ENCODE measurements at places on chromosomes 13 and 19.
A peak's percentile ranks its signal among the peaks of the same experiment; 100 is the strongest.

GRCh38 chr13:31166591-31166990 is 4.9 kb upstream of the HSPH1 start:
- DNase-seq = no peak

DNA sequence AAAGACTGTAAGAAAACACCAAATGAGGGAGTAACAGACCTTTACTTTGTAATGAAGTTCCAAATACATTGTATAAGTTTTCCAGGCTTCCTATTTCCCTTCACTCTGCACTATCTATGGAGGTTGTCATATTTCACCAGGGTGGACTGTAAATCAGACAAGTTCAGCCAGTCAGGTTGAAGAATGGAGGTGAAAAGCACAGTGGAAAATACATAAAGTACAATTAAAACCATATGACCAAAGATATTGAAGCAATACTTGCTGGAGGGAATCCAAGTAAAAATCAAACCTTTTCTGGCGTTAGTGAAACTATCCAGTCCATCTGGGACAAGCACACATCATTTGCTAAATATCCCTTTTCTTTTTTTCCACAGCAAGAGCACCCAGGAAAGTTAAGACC is 3.2 kb downstream of the LHFPL6 start:
- DNase-seq = peak; percentile 37

DNA sequence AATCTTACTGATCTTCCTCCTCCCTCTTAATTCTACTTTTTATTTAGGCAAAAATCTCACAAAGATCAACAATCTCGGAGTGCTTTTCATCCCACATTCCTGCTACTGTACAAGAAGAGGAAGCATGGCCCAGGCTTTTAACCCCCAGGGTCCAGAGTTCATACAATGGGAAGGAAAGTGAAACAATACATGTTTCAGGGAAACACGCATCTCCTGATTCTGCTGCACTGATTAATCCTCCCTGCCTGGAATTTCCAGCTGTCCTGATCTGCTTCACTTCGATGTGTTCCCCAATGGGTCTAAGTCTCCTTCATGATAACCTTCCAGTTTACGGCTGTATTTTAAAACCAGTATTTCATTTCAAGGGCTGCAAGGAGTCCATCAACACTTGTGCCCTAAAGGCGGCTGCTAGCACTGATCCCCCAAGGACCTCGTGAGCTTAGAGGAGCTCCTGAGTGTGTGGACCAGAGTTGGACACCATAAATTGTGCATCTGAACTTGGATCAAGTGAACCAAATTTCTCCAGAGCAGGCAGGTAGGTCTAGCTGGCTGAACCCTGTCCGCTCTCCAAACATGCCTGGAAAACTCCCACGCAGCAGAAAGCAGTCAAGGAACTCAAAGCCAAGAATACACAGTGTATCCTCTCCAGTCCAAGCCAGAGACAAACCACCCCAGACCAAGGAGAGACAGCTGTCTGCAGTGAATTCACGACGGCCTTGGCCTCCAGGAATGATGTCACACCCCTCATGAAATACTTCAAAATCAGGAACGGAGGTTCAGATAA is 44.3 kb downstream of the COL4A1 start:
- no peak for DNase-seq

- no peak for DNase-seq
Observed at GRCh38 chr13:97005625-97006262, 11.5 kb upstream of the OXGR1 start.

DNA sequence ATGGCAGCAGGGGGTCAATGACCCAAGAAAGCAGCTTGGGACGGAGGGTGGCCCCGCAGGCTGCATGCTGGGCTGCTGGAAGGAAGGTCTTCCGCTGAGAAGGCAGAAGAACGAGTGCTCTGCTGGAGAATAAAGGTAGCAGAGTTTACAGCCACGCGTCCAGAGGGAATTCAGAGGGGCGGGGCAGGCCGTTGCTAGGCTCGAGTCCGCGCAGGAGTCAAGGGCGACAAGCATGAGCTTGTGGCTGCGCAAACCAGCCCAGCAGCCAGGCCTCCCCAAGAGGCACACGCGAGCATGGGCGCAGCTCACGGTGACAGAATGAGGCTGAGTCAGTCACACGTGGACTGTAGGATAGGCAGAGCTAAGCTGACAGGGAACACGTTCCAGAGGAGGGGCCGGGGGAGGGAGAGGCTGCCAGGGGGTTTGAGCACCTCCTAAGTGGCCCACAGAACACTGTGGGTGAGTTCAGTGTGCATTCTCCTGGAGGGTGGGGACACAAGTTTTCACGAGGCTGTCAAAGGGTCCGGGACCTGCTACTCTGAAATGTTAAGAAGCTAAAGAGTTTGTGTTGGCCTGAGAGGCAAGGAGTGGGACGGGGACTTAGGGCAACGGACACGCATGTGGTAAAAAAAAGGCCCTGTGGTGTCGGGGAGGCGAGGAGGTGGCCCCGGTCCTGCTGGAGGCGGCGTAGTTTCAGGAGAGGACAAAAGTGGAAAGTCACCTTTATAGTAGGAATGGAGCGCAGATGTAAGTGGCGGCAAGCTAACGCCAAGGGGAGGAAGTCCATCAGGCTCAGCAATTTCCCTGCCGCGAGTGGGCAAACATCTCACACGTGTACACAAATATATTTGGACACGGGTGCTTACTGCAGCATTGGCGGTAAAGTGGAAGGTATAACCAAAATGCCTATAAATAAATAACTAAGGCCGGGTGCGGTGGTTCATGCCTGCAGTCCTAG is 17.7 kb downstream of the RFX2 start:
- DNase-seq = peak; percentile 68

DNA sequence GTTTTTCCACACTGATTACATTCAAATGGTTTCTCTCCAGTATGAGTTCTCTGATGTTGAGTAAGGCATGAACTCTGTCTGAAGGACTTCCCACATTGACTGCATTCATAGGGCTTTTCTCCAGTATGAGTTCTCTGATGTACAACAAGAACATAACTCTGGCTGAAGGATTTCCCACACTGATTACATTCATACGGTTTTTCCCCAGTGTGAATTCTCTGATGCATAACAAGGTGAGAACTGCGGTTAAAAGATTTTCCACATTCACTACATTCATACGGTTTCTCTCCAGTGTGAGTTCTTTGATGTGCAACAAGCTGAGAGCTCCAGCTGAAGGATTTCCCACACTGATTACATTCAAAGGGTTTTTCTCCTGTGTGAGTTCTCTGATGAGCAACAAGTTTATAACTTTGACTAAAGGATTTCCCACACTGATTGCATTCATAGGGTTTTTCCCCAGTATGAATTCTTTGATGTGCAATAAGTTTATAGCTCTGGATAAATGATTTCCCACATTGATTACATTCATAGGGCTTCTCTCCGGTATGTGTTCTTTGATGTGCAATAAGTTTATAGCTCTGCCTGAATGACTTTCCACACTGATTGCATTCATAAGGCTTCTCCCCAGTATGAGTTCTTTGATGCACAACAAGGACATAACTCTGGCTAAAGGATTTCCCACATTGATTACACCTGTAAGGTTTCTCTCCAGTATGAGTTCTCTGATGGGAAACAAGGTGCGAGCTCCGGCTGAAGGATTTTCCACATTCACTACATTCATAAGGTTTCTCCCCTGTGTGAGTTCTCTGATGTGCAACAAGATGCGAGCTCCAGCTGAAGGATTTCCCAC is 23.5 kb downstream of the ZNF180 start:
- no peak for DNase-seq

DNA sequence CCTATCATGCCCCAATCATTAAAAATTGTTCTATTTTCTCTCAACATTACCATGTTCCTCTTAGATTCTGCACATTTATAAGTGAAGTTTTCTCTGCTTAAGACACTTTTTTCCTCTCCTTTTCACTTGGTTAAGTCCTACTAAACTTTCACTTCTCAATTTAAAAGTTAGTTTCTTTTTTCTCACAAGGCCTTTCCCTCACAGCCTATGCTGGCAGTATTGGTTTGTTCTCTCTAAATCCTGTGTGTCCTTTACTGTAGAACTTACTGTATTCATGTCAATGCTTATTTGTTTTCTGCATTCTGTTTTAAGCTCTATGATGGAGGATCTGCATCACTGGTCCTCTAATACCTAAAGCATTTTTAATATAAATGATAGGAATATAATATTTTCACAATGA is 2816.6 kb downstream of the PCDH9 start:
- DNase-seq = no peak

DNA sequence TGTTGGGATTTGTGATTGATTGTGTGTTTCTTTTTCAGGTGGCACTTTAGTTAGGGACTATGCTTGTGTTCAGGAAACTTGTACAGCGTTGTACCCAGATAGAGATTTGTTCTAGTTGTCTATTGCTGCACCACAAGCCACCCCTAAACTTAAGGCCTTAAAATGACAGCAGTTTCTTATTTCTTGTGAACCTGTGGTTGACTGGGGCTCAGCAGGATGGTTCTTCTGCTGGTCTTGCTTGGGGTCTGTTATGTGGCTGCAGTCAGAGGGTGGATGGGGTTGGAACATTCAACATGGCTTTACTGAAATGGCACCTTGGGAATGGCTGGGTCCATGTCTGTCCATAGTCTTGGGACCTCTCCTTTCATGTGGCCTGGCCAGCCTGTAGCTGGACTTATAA is 28.3 kb downstream of the SIPA1L3 start:
- no peak for DNase-seq

- no peak for DNase-seq
Observed at GRCh38 chr13:75797719-75798118, 161.6 kb downstream of the LMO7 start.

- DNase-seq = no peak
Observed at GRCh38 chr13:36438594-36439483, 6.5 kb downstream of the CCNA1 start.

DNA sequence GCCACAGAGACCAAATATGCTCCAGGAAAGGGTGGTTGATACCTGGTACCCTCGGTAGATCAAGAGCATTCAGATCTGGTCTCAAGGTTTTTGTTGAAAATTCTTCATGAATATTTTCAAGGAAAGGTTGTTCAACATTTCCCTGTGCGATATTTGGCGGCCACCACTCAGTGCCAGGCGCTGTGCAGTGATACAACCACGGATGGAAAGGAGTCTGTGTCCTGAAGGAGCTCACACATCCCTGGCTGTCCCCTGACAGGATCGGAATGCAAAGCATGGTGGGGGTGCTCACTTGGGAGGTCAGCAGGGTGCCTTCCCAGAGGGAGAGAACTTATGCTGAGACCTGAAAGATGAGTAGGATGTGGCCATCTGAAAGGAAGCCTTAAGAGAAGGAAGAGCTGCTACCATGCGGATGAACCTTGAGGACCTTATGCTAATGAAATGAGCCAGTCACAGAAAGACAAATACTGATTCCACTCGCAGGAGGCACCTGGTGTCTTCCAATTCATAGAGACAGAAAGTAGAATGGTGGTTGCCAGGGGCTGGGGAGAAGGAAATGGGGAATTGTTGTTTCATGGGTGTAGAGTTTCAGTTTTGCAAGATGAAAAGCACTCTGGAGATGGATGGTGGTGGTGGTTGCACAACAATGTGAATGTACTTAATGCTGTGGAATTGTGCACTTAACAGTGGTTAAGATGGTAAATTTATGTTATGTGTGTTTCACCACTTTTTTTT is 41.6 kb downstream of the HSPH1 start:
- no peak for DNase-seq

DNA sequence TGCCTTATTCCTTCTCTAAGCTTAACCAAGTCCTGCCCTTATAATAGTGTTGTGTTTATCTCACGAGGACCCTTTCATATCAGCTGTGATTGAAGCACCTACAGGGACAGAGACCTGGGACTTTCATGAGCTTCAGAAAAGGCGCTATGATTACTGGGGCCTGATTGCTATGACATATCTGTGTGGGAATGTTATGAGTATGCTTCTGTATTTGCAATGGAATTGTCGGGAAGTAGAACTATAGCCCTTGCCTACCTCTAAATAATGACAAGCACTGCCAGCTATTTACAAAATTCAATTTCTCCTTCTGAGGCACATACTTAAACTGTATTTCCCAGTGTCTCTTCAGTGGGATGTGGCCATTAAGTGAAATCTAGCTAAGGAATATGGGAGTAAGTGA is 191.5 kb downstream of the LHFPL6 start:
- no peak for DNase-seq

DNA sequence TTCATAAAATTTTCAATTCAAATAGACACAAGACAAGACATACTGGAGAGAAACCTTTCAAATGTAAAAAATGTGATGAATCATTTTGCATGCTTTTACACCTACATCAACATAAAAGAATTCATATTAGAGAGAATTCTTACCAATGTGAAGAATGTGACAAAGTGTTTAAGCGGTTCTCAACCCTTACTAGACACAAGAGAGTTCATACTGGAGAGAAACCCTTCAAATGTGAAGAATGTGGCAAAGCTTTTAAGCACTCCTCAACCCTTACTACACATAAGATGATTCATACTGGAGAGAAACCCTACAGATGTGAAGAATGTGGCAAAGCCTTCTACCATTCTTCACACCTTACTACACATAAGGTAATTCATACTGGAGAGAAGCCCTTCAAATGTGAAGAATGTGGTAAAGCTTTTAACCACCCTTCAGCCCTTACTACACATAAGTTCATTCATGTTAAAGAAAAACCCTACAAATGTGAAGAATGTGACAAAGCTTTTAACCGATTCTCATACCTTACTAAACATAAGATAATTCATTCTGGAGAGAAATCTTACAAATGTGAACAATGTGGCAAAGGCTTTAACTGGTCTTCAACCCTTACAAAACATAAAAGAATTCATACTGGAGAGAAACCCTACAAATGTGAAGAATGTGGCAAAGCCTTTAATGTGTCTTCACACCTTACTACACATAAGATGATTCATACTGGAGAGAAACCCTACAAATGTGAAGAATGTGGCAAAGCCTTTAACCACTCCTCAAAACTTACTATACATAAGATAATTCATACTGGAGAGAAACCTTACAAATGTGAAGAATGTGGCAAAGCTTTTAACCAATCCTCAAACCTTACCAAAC is 24.6 kb upstream of the ZNF431 start:
- DNase-seq = no peak

DNA sequence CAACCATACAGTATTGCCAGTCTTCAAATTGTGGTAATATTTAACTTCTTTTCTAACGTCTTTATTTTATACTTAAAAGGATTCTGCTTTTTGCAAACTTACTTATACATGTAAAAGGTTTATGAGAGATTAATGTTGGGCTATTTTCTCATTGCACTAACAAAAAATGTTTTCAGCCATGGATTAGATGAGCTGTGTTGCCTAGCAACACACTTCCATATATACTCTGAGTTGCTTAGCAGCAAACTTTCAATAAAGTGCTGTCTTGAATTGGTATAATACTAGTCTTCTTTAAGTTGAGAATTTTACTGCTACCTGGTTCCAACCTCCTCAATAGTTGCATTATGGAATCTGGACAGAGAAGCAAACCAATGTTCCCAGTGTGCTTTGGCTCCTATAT is 777.4 kb upstream of the PCDH9 start:
- DNase-seq = no peak

- DNase-seq = no peak
Observed at GRCh38 chr13:43297967-43298678, 274.7 kb downstream of the DNAJC15 start.

DNA sequence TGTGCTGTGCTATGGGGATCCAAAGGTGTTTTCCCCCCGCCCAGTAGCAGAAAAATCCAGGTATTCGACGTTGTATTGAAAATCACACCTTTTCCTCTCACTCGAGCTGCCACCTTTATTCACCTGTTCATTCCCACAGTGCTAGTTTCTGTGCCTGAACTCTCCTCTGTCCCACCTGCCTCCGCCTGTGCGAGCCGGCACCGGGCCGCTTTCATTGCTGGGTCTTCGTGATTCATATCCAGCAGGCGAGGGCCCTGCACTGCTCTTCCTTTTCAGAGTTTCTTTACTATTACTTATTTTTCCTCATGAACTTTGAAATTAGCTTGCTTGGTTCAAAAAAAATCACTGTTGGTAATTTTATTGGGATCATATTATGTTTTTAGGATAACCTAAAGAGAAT is 42.4 kb upstream of the SOX1 start:
- DNase-seq = no peak

Measured in fibroblast of the conjunctiva (primary cell).